ENCODE measurements at places on chromosomes 2 and 18.
A peak's percentile ranks its signal among the peaks of the same experiment; 100 is the strongest.

- no peak for DNase-seq
These were observed 111.4 kb downstream of the NFATC1 start for GRCh38 chr18:79507076-79507545.

- DNase-seq: no peak
These were observed 11.1 kb downstream of the TTL start for GRCh38 chr2:112493048-112493447.

GRCh38 chr18:10416065-10416464 is 38.4 kb upstream of the APCDD1 start:
- DNase-seq: no peak

DNA sequence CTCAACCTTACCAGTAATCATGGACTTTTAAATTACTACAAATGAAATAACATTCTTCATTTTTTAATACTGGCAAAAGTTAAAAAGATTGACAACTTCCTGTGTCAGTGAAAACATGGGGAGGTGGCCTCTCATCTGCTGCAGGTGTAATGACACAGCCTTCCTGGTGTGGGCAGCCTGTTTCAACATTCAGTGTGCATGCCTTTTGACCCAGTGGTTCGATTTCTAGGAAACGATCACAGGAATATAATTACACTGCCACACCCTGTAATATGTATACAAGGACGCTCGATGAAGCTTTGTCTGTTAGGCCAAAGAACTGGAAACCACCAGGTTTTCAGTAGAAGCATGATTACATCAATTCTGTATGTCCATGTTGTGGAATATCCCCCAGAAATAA is 68.7 kb downstream of the MTHFD2 start:
- no peak for DNase-seq

- no peak for DNase-seq
These were observed 903.3 kb upstream of the KLHL29 start for GRCh38 chr2:22481486-22482259.

GRCh38 chr18:26502823-26503222 is 45.5 kb downstream of the KCTD1 start:
- no peak for DNase-seq

- no peak for DNase-seq
These were observed 92.3 kb downstream of the UBE2E3 start for GRCh38 chr2:181072486-181073235.

GRCh38 chr2:36379710-36380448 is 24.3 kb downstream of the CRIM1 start:
- no peak for DNase-seq

- no peak for DNase-seq
These were observed 38.2 kb downstream of the PDIA6 start for GRCh38 chr2:10774394-10774793.

DNA sequence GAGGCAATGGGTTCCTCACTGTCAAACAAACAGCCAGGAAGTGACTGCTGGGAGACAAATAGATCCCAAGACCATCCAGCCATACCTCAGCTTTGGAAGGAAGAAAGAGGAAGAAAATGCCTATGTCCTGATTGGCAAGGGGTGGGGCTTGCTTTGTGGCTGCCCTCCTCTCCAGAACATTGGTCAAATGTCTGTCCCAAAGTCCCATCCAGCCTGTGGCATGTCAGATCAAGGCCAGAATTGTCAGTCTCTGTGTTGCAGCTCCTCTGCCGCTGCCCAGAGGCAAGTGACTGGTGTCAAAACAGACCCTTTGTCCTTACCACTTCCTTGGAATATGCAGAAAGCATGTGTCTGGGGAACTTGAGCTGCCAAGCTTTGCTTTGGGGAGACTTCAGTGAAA is 63.0 kb upstream of the SMAD2 start:
- no peak for DNase-seq

- DNase-seq: no peak
These were observed 4.1 kb upstream of the AQP4 start for GRCh38 chr18:26869640-26870039.

DNA sequence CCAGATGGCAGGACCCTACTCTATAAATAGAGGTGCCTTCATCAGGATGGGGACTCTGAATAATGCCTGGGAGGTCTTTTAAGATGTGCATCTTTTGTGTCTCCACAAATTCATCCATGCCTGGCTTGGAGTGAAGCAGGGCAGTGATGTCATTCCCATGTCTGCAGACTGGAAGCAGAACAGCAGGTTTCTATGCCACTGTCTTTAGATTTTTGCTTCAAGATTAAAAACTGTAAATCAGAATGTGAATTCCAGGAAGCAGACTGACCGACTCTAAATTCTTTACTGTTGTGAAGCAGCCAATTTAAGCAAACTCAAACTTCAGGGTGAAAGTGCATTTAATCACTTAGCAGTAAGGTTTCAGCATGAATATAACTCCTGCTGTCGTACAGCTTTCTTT is 159.3 kb downstream of the SCG2 start:
- peak; percentile 5 for DNase-seq

Measured in trophoblast cell (in vitro differentiated cells and primary cell).